Urinary bladder (tissue), 4 donors: ENCODE measurements at places on chromosomes 7 and 10. TPM values are rescaled to one million over a fixed set of nuclear protein-coding genes. Genes with fewer than 3 reads are reported as not detected.

DNA sequence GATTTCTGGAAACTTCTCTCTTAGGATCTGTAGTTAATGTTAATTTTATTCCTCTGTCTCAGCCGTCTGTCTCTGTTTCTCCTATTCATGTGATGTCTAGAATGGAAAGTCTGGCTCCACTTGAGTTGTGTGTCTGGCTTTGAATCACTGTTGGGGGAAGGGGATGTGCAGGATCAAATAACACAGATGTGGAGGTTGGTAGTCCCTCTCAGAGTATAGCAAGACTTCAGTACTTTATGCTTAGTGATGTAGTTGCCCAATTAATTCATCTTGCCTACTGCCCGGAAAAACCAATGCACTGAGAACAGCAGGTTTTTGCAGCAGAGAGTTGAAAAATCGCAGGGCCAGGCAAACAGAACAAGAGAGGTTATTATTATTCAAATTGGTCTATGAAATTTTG, 79.2 kb downstream of the PHTF2 start:
- no peak for DNase-seq

DNA sequence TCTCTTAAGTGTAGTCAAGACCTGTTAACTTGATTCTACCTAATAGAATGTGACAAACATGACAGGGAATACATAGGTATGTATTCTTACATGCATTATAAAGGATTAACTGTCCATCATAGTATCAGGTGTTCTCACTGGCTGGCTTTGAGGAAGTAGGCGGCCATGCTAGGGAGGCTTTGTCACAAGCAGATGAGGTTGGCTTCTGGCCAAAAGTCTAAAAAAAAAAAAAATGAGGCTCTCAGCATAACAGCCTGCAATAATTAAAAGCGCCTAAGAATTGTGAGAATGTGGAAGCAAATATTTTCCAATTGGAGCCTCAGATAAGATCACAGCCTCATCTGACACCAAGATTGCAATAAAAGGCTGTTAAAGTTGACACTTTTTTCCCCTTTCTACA, 1256.8 kb upstream of the SORCS1 start:
- DNase-seq = no peak

GRCh38 chr10:100655760-100656421, 89.5 kb upstream of the PAX2 start:
- no peak for DNase-seq

- DNase-seq = no peak
Measured at GRCh38 chr7:150982351-150982750, 4.2 kb upstream of the KCNH2 start.

GRCh38 chr7:76291351-76292212, 10.9 kb upstream of the HSPB1 start:
- DNase-seq = peak; percentile 90

DNA sequence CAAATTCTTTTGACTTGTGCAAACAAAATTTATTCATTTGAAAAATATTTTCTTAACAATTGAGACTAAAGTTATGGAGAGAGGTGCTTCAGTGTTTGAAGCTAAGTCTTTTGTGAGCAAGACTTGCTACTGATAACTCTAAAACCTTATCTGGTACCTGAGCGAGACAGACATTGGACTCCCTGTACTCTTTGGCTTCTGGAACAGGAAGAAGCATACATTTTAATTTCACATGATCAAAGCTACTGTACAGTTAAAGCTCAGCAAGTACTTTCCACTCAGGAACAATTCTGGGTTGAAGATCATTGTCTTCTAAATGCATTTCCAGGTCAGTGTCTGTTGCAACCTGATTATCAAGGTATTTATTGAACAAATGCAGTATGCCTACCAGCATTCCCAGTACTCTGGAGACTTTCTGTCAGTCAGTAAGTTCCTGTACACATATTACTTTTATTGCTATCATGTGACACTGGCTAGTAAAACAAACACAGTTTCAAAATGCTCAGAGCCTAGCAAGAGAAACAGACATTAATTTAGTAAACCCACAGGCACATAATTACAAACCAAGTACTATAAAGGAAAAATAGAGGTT, 42.4 kb downstream of the CABCOCO1 start:
- no peak for DNase-seq

DNA sequence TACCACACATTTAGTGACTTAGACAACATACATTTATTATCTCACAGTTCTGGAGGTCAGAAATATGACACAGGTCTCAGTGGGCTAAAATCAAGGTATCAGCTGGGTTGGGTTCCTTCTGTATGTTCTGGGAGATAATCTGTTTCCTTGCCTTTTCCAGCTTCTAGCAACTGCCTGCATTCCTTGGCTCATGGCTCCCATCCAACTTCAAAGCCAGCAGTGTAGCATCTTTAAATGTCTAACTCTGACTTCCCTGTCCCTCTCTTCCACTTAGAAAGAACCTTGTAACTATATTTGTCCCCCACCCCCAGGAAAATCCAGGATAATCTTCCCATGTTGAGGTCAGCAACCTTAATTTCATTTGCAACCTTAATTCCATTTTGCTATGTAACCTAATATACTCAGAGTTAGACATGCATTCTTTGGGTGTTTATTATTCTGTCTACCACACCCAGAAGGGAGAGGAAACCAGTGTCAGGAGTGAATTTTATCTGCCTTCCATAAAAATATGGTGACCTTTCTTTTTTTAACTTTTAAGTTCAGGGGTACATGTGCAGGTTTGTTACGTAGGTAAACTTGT, 57.3 kb upstream of the SMIM30 start:
- DNase-seq = no peak

- no peak for DNase-seq
Measured at GRCh38 chr7:121604627-121605316, 208.7 kb upstream of the FAM3C start.

DNA sequence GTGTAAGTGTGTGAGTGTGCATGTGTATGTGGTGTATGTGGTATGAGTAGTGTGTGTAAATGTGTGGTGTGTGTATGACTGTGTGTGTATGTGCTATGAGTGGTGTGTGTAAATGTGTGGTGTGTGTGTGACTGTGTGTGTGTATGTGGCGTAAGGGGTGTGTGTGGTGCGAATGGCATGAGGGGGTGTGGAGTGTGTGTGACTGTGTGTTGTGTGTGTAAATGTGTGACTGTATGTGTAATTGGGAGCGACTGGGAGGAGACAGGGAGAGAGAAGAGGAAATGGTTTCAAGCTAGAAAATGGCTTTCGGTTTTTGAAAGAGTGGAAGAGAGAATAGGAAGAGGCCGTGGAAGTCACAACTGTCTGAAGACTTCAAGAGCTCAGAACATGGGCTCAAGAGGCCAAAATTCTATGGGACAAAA, 23.6 kb upstream of the GATAD1 start:
- DNase-seq = no peak

GRCh38 chr7:74222851-74223710, 13.3 kb downstream of the LAT2 start:
- DNase-seq = no peak

- DNase-seq = no peak
Measured at GRCh38 chr10:34081948-34082347, 733.1 kb downstream of the PARD3 start.

DNA sequence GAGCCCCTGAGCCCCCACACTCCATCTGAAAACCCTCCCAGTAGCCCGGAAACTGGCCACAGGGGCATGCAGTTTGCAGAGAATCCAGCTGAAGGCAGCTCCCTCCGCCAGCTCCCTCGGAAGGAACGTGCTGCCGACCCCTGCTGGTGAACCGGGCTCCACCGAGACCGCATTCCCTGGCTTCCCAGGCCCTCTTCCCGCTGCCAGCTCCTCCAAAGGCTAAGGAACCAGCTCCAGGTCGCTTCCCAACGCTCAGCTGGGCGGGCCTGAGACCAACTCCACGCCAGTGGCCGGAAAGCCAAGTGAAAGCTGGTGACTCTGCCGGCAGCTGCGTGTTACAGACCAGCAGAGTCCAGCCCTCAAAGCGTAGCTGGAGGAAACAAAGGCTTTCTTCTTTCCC, 35.8 kb downstream of the GPER1 start:
- no peak for DNase-seq

DNA sequence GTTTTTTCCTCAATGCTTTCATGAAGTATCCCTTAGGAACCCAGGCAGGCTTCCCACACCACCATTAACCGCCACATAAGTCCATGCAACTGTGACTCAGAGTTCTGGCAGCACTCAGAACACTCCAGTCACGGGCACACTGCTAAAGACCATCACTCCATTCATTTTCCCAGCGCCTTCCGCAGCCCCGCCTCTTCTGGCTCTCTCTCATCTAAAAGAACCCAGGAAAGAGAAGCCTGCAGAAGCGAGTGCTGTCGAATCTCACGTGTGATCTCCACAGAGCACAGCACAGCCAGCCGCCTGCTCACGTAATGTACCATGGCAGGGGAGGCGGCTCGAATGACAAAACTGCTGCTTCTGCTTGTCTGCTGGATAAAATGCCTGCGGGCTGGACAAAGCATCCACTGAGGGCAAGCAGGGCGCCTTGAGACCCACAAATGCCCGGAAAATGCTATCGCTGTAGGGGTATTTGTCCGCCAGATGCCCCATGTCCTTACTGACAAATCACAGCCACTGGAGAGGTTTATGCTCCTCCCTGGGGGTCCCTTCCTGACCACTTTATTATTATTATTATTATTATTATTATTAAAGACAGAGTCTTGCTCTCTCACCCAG, 1.8 kb downstream of the PSMG3 start:
- no peak for DNase-seq

GRCh38 chr7:82270870-82271269, 172.7 kb downstream of the CACNA2D1 start:
- no peak for DNase-seq

GRCh38 chr10:70561558-70561957, 41.0 kb downstream of the PRF1 start:
- no peak for DNase-seq

GRCh38 chr7:76300166-76300731, 2.2 kb upstream of the HSPB1 start:
- no peak for DNase-seq

DNA sequence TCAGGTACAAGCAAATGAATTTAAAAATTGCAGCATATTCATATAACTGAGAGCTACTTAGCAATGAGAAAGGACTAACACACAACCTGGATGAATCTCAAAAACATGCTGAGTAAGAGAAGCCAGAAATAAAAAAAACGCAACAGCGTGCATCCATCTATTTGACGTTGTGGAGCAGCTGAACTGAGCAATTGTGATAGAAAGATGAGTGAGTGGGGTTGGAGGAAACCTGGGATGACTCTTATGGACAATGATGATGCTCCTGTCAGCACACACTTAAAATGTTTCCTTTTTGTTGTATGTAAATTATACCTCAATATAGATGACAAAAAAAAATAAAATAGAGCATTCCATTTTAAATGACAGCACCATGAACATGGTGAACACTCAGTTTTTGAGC, 36.0 kb upstream of the AKR1E2 start:
- DNase-seq = no peak

- DNase-seq = no peak
Measured at GRCh38 chr10:131081376-131081775, 230.1 kb downstream of the TCERG1L start.

DNA sequence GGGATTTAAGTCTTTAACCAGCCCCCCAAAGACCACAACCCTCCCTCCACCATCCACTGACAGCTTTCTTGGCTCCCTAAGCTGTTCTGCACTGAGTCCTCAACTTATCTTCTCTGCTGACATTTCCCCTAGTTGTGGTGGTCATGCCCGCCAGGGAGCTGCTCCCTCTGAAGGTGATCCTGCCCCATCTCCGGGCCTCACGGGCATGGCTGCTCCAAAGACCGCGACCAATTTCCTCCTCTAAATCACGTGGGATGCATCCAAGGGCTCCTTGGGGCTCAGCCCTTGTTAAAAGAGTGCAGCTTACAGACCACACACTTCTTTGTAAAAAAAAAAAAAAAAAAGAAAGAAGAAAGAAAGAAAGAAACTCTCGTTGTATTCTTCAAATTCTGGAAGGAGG, 27.1 kb upstream of the KLF6 start:
- DNase-seq = no peak

The C10orf90 gene
- 0.85 TPM for total RNA-seq

The NUTM2B gene
- 0.21 TPM for total RNA-seq

The TCF7L2 gene
- total RNA-seq = 24.7 TPM

The CHRM2 gene
- total RNA-seq = 19.8 TPM

The MICALL2 gene
- 8.4 TPM for total RNA-seq

The IFIT3 gene
- total RNA-seq = 23.4 TPM

The CELF2 gene
- 52.7 TPM for total RNA-seq

The CCM2 gene
- total RNA-seq = 19.5 TPM

The NUPR2 gene
- 0.79 TPM for total RNA-seq
